ENCODE measurements at places on chromosomes 2 and 18. TPM values are rescaled to one million over a fixed set of nuclear protein-coding genes. Genes with fewer than 3 reads are reported as not detected.

- no peak overlapping the region for H3K27ac ChIP-seq
- H3K4me1 ChIP-seq, result no peaks in the 10 kb centered on the region
- DNase-seq, result no peak
- H3K4me3 ChIP-seq, result no peak overlapping the region
Measured at GRCh38 chr2:119629323-119629825, 49.6 kb upstream of the TMEM177 start.

DNA sequence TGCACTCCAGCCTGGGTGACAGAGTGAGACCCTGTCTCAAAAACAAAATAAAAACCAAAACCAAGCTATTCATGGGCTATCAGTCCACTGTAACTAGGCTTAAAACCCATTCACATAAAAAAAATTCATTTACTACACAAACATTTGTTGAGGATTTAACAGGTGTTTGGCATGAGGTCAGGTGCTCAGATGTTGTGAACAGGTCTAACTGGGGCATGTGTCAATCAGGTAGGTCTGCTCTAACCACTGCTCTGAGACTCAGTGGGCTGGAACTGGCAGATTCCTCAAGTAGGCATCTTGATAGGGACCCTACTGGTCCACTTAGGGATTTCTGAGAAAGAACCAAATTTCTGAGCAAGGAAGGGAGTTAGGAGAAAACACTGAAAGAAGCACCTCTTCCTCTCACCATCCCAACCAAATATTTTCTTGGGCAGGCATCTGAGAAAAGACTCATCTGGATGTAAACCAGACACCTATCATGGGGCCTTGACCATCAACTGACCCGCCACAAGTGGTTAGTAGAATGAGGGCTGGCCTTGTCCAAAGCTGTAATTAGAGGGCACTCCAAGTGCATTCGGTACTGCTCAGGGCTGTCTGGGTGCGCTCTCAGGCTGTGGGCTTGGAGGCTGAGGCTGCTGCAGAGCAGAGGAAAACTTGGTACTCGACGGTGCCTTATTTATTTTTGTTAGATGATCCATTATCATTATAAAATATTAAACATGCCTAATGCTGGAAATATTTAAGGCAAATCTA, 33.9 kb downstream of the WIPF1 start:
- H3K27ac ChIP-seq, result no peak overlapping the region
- no peak overlapping the region for H3K4me3 ChIP-seq
- H3K27me3 ChIP-seq, result no peaks in the 10 kb centered on the region
- H3K4me1 ChIP-seq, result no peaks in the 10 kb centered on the region
- peaks cover 20% of the 10 kb centered on the region for H3K36me3 ChIP-seq

DNA sequence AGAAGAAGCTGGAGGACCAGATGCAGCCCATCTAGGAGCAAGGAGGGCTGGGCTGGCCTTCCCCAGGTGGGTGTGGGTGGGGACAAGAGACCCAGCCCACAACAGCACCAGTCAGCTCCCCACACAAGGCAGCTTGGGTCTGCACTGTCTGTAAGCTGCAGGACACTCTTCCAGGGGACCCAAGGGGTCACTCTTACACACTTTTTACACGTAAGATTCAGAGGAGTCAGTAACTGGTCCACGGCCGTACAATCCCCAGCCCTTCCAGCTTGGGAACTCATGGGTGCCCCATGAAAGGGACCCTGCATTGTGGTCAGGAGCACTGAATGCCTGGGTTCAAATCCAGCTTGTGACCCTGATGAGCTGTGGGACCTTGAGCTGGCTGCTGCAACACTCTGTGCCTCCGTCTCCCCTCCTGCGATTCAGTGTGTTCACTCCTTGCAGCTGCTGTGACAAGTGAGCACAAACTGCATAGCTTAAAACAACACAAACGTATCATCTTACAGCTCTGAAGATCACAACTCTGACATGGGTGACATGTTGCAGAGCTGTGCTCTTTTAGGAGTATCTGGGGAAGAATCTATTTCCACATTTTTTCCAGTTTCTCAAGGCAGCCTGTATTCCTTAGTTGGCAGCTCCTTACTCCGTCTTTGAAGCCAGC, 11.1 kb upstream of the SLC66A3 start:
- H3K36me3 ChIP-seq, result no peaks in the 10 kb centered on the region
- no peaks in the 10 kb centered on the region for H3K4me1 ChIP-seq
- peaks cover 3% of the 10 kb centered on the region for H3K27me3 ChIP-seq
- H3K4me3 ChIP-seq, result no peak overlapping the region
- H3K27ac ChIP-seq, result no peak overlapping the region
- no peak for DNase-seq

GRCh38 chr2:213551526-213551925, 267.3 kb downstream of the SPAG16 start:
- H3K27me3 ChIP-seq, result no peaks in the 10 kb centered on the region
- no peak for DNase-seq
- no peaks in the 10 kb centered on the region for H3K4me1 ChIP-seq

- H3K36me3 ChIP-seq, result no peaks in the 10 kb centered on the region
- H3K4me1 ChIP-seq, result peaks cover 10% of the 10 kb centered on the region
- no peak overlapping the region for H3K27ac ChIP-seq
Measured at GRCh38 chr2:64853894-64854293, 135.3 kb upstream of the SLC1A4 start.

DNA sequence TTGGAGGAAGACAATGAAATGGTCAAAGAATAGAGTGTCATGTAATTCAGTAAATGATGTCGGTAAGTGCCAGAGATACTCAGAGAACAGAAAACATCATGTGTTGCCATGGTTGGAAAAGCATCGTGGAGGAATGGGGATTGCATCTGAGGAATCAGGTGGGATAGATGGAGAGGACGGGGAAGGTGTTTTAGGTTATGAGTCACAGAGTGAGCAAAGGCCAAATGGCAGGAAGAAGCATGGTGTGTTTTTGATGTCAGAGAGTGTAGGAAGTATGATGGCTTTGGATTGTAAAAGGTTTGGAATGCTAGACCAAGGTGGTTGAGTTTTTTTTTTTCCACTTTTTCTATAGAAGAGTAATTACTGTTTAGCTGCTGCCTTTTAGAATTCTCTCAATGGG, 27.5 kb upstream of the CD28 start:
- H3K4me3 ChIP-seq, result no peak overlapping the region
- no peaks in the 10 kb centered on the region for H3K36me3 ChIP-seq
- H3K4me1 ChIP-seq, result peaks cover 5% of the 10 kb centered on the region

DNA sequence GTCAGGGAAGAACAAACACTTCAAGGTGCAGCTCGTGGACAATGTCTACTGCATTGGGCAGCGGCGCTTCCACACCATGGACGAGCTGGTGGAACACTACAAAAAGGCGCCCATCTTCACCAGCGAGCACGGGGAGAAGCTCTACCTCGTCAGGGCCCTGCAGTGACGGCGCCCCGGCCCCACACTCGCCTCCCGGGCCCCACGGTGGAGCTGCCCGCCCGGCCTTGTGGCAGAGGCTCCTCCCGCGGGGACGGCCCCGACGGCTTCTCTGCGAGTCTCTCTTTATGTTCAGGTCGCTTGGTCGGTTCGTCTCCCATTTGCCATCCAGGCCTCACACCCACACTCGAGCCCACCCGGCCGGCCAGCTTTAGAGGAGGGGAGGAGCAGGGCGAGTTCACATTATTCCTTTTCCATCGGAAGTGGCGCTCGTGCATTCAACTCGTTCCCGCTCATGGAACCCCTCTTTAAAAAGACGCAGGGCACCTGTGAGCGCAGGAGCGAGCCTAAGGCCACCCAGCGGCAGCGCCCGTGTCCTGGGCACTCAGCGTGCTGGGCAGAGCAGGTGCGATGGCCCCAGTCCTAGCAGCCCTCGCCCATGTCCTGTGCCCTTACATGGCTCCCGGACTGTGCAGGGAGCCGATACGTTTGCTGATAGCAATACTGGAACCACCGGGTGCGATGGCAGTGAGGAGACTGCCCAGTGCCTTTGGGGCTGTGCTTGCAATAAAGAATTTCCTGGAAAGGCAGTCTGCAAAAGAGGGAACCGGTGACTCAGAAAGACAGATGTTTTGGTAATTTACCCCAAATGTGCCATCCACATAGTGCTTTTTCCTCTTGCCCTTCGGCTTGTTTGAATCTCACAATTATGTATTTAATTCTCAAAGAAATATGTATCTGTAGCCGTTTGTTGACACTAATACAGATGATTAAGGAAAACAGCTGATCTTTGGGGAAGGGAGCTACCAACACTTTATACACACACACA, 148.6 kb downstream of the NCK2 start:
- H3K36me3 ChIP-seq, result peaks cover 4% of the 10 kb centered on the region
- no peaks in the 10 kb centered on the region for H3K27me3 ChIP-seq
- no peak overlapping the region for H3K27ac ChIP-seq
- H3K4me1 ChIP-seq, result no peaks in the 10 kb centered on the region
- H3K4me3 ChIP-seq, result no peak overlapping the region

- H3K27ac ChIP-seq, result no peak overlapping the region
- DNase-seq, result no peak
- no peak overlapping the region for H3K4me3 ChIP-seq
- no peaks in the 10 kb centered on the region for H3K36me3 ChIP-seq
- no peaks in the 10 kb centered on the region for H3K27me3 ChIP-seq
- H3K4me1 ChIP-seq, result no peaks in the 10 kb centered on the region
Measured at GRCh38 chr2:187383043-187383800, 64.8 kb downstream of the CALCRL start.

DNA sequence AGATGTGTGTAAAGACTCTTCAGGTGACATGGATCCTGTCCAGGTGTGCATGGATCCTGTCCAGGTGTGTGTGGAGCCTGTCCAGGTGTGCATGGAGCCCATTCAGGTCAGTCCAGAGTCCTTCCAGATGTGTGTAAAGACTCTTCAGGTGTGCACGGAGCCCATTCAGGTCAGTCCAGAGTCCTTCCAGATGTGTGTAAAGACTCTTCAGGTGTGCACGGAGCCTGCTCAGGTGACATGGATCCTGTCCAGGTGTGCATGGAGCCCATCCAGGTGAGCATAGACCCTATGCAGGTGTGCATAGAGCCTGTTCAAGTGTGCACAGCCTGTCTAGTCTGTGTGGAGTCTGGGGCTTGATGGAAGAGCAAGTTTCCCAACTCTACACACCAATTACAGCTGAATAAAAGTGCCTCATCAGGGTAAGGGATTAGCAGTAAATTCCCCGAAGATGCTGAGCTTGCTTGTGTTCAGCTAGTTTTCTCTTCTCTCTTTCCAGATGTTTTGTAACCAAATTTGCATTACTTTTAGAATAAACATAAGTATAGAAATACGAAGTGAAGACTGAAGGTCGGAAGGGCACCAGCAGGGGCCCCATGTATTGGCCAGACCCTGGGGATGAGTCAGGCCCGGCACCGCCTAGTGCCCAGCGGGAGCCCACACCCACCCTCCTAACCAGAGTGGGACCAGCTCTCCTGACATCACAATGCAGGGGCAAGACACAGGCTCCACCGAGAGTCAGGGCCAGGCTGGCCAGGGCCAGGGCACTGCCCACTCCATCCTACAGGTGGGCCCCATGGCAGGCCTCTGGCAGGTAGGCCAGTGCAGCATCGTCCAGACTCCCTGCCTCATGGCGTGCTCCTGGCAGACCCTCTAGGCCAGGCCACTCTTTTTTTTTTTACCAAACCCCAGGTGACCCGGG, 38.6 kb upstream of the GPC1 start:
- H3K36me3 ChIP-seq, result no peaks in the 10 kb centered on the region
- H3K4me3 ChIP-seq, result no peak overlapping the region
- DNase-seq, result no peak
- no peak overlapping the region for H3K27ac ChIP-seq
- H3K27me3 ChIP-seq, result no peaks in the 10 kb centered on the region
- H3K4me1 ChIP-seq, result no peaks in the 10 kb centered on the region

EMILIN1 gene
- total RNA-seq, result 1.7 TPM

REG3A gene
- not detected for total RNA-seq

GRCh38 chr2:205474741-205475415, 207.4 kb upstream of the NRP2 start:
- no peak for DNase-seq
- peaks cover 3% of the 10 kb centered on the region for H3K27me3 ChIP-seq
- no peaks in the 10 kb centered on the region for H3K4me1 ChIP-seq
- H3K36me3 ChIP-seq, result no peaks in the 10 kb centered on the region
- H3K4me3 ChIP-seq, result no peak overlapping the region

GRCh38 chr2:222943820-222944219, 83.0 kb downstream of the ACSL3 start:
- H3K36me3 ChIP-seq, result peaks cover 6% of the 10 kb centered on the region
- no peaks in the 10 kb centered on the region for H3K27me3 ChIP-seq
- DNase-seq, result no peak
- H3K4me1 ChIP-seq, result peaks cover 7% of the 10 kb centered on the region

Data from GM12878 (cell line).